Stimulated activated CD4-positive, alpha-beta T cell treated with anti-CD3 and anti-CD28 coated beads, Interleukin-1b, Interleukin-23, amount 100 ng/mL, for 1 hour (primary cell): ENCODE measurements at places on chromosomes 1 and 21.

GRCh38 chr1:65355031-65355712 lies 45.8 kb downstream of the DNAJC6 start:
- no peak for DNase-seq

DNA sequence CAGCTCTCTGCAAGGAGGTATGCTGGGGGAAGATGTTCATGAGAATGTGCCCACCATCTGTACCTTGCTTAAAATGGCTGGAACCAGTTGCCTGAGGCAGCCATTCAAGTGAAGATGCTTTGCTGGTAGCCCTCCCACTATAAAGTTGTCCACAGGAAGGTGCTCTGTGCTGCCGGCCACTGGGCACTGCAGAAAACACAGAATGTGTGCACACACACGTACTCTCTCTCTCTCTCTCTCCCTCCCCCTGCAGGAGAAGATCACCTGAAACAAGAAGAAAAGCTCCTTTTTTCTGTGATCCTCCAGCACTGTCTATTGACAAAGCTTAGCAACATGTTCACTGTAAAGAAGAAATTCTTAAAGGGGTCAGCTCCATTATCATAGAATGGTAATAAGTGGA lies 134.8 kb downstream of the PIGK start:
- DNase-seq, result no peak

- DNase-seq, result no peak
Measured at GRCh38 chr1:186957314-186957713, 128.6 kb downstream of the PLA2G4A start.

GRCh38 chr1:54849219-54850068 lies 37.6 kb downstream of the DHCR24 start:
- DNase-seq, result no peak

- DNase-seq, result no peak
Measured at GRCh38 chr21:44765231-44766013, 36.2 kb downstream of the UBE2G2 start.

DNA sequence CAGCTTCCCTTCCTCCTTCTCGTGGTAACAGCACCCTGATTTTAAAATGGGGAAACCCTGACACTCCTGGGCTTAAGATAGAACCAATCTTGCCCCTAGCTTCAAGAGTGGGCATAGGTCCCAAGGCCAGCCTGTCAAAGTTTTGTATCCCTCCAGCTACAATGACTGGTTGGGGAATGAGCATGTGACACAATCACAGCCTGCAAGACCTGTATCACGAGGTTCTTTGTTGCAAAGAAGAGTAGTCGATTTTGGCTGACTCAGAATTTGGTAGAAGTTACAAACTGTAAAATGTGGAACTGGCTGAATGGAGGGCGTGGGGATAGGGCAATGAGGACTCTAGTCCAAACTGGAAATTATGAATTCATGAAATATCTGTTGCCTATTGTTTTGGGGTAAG lies 18.7 kb downstream of the CTSK start:
- no peak for DNase-seq

GRCh38 chr1:59229138-59229537 lies 67.8 kb upstream of the FGGY start:
- no peak for DNase-seq

DNA sequence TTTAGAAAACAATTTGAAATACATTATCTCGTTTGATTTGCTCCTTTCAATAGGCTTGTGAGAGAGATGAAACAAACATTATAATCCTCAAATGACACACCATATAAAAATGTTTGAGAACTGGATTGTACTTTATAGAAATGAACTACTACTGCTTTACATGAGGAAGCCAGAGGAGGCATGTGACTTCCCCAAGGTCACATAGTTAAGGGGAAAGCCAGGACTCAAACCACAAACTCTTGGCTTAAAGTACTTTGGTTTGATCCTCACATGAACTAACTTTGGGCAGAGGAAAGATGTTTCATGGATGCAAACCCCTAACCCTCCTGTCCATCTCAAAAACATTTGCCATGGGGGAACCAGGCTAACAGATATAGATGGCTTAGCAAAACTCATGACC lies 4.7 kb downstream of the ARHGEF11 start:
- no peak for DNase-seq

DNA sequence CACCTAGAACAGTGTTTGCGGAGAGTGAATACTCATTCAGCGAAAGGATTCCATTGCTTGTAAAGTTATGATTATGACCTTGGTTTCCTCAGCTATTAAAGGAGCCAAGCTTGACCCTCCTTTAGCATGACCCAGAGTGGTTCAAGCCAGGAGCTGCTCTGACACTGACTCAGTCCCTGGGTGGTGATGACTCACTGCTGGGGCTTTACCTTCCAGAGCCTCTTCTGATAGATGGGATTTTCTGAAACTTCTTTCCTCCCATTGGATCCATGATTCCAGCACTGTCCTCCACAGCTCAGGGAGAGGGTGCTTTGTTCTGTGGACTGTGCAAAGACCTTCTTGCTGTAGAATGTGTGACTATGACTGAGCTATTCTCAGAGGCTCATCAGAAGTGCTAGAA lies 77.4 kb downstream of the S1PR1 start:
- no peak for DNase-seq

- DNase-seq, result no peak
Measured at GRCh38 chr1:52385376-52385775, 18.8 kb downstream of the ORC1 start.

- no peak for DNase-seq
Measured at GRCh38 chr1:26203642-26204318, 13.4 kb downstream of the CATSPER4 start.

GRCh38 chr1:7953850-7954609 lies 7.5 kb upstream of the PARK7 start:
- peak; percentile 44 for DNase-seq

DNA sequence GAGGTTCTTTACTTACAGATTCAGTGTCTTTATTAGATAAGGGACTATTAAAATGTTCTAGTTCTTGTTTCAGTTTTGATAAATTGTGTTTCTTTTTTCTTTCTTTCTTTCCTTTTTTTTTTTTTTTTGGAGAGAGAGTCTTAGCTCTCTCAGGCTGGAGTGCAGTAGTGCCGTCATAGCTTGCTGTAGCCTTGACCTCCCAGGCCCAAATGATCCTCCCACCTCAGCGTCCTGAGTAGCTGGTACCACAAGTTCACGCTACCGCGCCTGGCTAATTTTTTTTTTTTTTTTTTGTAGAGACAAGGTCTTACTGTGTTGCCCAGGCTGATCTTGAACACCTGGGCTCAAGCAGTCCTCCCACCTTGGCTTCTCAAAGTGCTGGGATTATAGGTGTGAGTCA lies 76.6 kb downstream of the TMEM200B start:
- no peak for DNase-seq

- DNase-seq, result no peak
Measured at GRCh38 chr1:50181027-50181663, 72.4 kb downstream of the ELAVL4 start.

GRCh38 chr1:172085317-172085716 lies 244.0 kb downstream of the DNM3 start:
- DNase-seq, result no peak

DNA sequence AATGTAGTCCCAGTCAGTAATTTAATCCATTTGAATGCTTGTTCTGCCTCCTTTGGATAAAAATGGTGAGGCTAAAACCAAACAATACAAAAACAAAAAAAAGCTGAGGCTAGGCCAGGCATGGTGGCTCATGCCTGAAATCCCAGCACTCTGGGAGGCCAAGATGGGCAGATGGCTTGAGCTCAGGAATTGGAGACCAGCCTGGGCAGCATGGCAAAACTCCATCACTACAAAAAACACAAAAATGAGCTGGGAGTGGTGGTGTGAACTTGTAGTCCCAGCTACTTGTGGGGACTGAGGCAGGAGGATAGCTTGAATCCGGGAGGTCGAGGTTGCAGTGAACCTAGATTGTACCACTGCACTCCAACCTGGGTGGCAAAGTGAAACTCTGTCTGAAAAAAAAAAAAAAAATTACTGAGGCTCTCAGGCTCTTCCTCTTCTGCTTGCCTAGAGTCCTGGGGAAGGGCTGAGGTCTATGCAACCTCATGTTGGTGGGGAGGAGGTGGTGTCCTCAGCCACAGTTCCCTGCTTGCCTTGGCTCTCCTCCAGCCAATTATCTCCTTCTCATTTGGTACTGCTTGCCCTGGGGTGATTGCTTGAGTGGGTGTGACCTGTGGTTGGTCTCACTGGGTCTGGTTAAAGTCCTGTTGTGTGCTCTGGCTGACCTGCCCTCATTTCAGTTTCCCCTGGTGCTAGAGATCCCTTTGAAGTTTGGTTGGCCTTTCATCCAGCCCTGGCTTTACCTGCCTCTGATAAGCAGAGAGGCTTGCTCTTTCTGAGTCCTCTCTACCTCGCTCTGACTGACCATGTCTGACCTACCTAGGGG lies 20.9 kb downstream of the S1PR1 start:
- no peak for DNase-seq

GRCh38 chr1:197024460-197024859 lies 42.6 kb downstream of the F13B start:
- no peak for DNase-seq

- DNase-seq, result no peak
Measured at GRCh38 chr21:40049931-40050290, 182.7 kb downstream of the PCP4 start.

DNA sequence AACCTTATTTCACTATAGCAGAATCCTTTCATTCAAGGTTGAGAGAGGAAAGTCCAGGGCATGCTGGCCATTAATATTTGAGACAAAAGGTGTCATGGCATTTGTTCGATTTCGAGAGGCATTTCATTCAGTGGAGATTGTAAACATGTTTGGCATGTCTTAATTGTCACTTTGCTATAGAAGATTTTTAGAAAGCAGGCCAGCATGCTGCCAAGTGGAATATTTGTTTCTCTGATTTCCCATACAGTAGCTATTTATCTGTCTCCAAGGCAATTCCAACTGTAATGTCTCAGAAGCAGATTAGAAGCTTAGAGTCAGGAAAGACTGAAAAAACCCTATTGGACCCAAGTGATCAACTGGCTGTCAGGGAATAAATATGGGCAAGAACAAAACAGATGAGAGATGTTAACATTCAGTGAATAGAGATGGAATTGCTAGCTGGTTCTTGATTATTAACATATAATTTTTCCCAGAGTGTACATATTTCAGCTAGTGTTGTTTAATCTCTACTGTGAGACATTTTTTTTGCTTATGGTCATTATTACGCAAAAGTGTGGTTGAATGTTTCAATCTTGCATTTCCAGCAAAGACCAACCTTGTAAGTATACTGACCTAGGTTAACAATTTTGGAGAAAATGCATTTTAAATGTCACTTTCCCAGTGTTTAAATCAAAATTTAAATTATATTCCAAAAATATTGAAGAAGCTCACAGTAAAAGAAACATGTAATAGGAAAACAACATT lies 174.6 kb downstream of the KCNK2 start:
- DNase-seq, result no peak

GRCh38 chr21:30271156-30271555 lies 11.6 kb downstream of the KRTAP24-1 start:
- no peak for DNase-seq

DNA sequence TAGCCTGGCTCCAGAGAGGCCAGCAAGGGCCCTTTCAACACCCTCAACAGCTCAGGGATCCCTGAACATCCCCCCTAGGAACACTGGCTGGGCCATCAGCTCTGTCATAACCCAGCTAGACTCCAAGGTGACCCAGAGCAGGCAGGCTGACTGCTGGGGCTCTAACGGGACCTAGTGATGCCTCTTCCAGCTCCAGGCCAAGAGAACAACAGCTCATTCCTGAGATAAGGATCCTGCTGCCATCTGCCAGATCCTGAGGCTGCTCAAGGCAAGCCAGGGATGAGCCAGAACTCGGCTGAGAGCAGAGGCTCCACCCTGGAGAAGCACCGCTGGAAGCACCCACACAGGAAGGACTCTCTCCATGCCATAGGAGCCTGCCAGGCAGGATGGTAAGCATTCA lies 2.0 kb downstream of the VSIG8 start:
- no peak for DNase-seq

GRCh38 chr1:183278739-183279591 lies 92.9 kb downstream of the LAMC2 start:
- DNase-seq, result no peak

DNA sequence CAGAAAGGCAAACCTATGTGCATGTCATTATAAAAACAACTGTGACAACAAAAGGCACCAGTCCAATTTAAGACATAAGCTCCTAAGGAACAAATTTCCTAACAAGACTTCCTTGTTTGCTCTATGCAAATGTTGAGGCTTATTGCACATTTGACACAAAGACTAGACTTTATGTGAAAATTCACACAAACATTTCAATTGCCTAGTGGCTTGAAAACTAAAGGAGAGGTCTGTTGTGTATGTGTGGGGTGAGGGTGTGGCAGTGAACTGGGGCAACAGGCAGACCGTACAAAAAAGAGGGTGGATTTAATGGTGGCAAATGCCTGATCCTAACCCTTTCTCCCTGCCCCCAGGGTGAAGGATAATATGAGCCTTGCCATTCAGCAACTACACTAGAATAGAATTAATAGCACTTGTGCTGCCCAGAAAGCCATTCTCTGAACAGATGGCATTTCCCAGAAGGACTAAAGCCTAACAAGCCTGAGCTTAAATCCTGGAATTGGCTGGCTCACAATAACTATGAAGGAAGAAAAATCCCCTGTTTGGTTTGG lies 73.9 kb downstream of the GLUL start:
- no peak for DNase-seq

DNA sequence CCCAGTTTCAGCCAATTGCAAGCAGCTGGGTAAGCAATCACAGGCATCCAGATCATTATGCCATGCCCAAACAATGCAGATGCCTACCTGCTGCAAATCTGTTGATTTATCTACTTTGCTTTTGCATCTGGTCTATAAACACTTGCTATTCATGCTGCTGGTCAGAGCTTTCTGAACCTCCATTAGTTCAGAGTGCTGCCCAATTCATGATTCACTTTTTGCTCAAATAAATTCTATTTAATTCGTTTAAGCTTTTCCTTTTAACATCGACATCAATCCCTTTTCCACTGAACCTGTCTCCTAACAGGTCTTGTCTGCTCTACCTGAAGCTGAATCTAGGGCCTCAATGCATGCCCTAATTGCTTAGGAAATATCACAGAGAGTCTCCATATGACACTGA lies 99.4 kb upstream of the C1orf87 start:
- no peak for DNase-seq

DNA sequence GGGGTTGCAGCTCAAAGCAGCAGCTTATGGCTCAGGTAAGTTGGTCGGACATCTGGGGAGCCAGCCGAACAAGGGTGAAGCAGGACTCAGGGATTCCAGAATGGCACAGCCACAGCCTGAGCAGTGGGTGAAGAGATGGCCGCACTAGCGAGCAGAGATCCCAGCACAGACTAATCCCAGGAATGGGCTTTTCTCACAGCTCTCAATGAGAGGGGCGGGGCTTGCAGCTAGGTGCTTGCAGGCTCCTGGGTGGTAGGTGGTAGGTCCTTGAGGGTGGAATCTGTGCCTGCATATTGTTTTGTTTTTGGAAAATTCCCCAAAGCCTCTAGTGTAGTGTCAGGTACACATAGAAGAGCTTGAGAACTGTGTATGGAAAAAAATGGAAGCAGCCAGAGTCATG lies 9.0 kb downstream of the KIAA0040 start:
- DNase-seq, result no peak

DNA sequence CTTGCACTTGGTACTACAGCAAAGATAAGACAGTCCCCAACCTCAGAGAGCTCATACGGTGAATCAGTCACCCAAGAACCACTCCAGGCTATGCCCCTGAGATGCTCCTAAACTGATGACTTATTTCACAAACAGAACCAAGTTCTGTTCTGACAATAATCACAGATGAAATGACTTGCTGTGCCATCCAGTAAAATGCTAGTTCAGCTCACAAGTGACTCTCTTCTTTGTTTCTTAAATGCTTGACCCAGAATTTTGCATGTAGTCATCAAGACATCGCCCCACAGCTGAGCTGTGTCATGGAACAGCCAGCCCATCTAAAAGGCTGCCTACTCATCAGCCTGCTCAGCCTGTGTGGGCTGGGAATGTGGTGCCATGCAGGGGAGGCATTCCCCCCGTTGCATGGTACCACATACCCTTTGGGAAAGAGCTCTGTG lies 6.1 kb upstream of the SLC19A2 start:
- DNase-seq, result no peak

GRCh38 chr1:200332716-200333115 lies 77.1 kb downstream of the ZNF281 start:
- DNase-seq, result no peak
